ENCODE measurements at places on chromosomes 7 and 10.

- DNase-seq = no peak
Measured at GRCh38 chr7:152868122-152869040, 108.8 kb downstream of the ACTR3B start.

GRCh38 chr10:10626734-10627133 lies 390.9 kb upstream of the CELF2 start:
- no peak for DNase-seq

- DNase-seq = no peak
Measured at GRCh38 chr10:102396317-102396650, 779 bp downstream of the NFKB2 start.

GRCh38 chr10:94645285-94645684 lies 38.2 kb upstream of the CYP2C18 start:
- no peak for DNase-seq

Measured in prostate gland (tissue), 2 donors.